A172 (cell line): ENCODE measurements at places on chromosomes 11 and 22. TPM values are rescaled to one million over a fixed set of nuclear protein-coding genes. Genes with fewer than 3 reads are reported as not detected.

DNA sequence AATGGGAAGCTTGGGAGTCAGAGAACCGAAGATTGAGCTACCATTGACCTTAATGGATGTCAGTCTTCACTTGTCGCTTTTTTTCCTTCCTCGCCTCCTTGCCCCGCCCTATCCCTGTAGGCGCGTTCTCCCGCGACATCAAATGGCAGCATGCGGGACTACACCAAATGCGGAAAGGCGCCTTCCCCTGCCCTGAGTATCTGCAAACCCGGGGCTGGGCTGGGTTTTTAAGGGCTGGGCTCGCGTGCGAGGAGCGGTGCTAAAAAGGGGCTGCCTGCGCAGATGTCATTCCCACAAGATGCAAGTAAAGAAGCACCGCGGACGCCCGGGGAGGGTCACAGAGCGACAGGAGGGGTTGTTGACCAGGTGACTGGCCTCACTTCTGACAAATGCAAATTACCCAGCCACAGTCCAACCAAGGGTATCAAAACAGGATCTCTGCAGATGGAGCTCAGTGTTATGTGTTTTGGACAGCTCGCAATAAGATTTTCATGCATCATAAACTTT, 4.7 kb upstream of the FAM111B start:
- no peak for DNase-seq

GRCh38 chr22:24066260-24066659, 55.2 kb downstream of the CABIN1 start:
- DNase-seq: no peak

DNA sequence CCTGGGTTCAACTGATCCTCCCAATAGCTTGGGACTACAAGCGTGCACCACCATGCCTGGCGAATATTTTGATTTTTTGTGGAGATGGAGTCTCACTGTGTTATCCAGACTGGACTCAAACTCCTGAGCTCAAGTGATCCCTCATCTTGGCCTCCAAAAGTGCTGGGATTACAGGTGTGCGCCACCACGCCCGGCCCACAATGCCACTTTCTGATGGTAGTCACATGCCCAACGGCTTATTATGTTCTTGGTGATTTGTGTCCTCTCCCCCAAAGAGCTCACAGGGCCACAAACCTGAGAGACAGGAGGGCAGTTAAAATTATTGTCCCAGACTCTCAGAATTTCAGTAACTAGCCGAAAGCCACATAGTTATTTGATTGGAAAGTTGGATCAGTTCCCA, 9.6 kb downstream of the GRIK4 start:
- DNase-seq: no peak

- peak; percentile 67 for DNase-seq
Measured at GRCh38 chr11:66421492-66422205, 814 bp downstream of the NPAS4 start.

- DNase-seq: no peak
Measured at GRCh38 chr11:113802621-113803020, 23.0 kb downstream of the CLDN25 start.

GRCh38 chr22:35380537-35381423, at the start of gene HMOX1:
Gene HMOX1 (plus strand): TSS chr22:35381096. CDS start chr22:35381174, 78 bp downstream.
- peak; percentile 53 for DNase-seq

GRCh38 chr22:49967706-49968208, 7.2 kb downstream of the PIM3 start:
- no peak for DNase-seq

DNA sequence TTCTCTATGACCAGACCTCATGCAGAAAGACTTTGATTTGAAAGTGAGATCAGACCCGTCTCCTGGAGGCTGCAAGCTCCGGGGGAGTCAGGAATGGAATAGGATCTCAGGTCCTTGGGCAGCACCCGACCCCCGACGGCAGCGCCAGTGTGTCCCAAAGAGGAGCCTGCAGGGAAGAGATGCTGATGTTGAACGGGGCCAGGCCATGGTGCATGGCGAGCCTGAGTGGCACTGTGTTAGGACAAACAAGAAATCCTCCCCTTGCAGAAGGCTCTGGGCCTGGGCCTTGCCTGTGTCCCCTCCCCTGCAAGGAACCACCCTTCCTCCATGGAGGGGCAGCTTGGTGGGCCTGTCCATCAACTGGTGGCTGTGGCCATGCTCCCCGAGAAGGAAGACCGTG, 20.1 kb upstream of the SYT8 start:
- DNase-seq: no peak

DNA sequence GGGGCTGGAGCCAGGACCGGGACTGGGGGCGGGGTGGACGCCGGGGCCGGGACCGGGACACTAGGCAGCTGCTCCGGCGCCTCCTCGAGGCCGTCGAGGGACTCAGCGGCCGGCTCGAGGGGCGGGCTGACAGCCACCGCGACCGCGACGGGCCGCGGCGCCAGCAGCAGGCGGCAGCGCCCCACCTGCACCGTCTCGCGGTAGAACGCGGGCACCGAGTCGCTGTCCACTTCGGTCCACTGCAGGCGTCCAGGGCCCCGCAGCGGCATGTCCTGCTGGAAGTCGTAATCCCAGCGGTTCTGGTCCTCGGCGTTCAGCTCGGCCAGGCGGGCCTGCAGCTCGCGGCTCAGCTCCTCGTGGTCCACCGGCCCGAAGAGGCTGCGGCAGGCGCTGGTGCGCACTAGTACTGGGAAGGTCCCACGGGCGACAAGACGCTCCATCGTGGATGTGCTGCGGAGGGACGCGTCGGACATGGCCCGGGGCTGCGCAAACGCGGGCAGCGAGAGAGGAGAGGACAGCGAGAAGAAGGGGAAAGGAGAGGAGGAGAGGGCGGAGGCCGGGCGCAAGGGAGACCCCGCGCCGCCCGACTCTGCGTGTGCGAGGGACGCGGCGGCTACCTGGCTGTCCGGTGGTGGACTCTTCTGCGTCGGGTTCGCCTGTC, 428 bp downstream of the CDKN1C start:
- DNase-seq: peak; percentile 56

GRCh38 chr11:2235588-2236326, 34.6 kb downstream of the ASCL2 start:
- no peak for DNase-seq

- DNase-seq: no peak
Measured at GRCh38 chr11:126497581-126498122, 142.2 kb downstream of the ST3GAL4 start.

DNA sequence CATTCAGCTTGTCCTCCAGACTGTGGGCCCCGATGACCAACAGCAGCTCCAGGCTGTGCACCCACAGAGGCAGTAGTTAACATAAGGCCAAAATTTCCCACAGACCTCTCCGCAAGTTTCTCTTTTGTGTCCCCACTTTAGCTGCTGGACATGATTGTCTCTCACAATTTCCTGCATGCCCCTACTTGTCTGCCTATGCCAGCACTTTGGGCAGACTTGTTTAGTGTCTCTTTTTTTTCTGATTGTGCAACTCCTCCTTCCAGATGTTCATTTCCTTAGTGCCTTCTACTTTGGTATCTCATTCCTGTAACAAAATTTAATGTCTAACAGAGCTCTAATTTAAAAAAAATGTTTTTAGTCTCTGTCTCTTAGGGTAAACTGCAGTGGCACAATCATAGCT, 23.8 kb upstream of the SCN3B start:
- DNase-seq: no peak

DNA sequence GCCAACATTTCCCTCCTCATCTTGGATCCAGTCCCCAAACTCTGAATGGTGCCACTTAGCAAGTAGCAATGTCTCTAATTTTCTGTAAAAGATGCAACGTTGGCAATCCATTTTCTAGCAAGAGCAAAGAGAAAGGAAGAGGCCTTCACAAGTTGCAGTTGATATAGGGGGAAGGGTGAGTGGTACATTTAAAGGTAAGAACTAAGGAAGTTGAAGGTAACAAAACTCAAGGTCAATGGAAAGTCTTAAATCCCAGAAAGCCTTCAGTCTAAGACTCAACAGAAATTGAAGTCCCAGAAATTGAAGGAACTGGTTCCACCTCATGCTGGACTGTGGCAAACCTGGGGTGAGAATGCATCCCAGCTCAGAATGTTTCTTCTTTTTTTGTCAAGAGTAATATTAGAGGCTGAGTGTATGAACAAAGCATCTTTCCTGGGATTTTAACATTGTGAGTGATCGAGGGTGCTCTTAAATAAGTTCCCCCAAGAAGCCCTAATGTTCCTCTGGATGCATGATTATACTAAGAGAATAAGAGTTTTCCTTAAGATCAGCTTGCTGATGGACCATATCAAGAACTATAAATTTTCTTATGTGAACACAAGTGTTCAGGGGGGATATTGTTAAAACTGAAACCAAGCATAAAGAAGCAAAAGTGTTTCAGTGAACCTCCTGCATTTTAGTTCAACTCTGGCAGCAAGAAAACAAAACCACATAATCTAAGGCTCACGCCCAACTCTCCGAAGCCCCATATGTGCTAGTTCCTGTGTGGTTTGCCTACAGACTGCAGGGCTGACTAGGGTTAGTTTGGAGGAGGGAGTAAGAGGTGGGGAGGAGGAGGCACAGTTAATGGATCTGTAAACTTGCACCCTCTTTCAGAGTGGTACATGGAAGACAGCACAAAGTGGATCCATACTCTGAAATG, at the start of gene GRAP2:
Gene GRAP2 (plus strand): TSS at position 779 of the 922 bp plus-strand sequence. CDS start 46,023 bp downstream, outside the sequence.
- DNase-seq: no peak

- DNase-seq: no peak
Measured at GRCh38 chr11:100639140-100639539, 47.9 kb upstream of the ARHGAP42 start.

GRCh38 chr22:24588381-24588756, 4.5 kb downstream of the LRRC75B start:
- no peak for DNase-seq

DNA sequence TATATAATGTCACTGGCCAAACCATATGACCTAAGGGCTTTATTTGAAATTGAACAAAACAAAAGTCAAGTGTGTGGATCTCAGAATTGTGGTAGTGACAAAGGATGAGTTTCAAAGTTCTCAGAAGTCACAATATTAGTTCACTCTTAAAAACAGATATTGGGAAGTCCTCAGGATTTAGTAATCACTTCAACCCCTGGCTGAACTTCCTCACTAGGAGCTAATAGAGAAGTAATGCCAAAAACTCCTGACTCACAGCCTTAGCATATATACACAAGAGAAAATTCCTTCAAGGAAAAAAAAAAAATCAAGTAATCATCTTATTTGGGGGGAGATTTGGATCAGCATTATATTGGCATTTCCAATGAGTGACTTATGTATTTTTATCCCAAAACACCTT, 75.6 kb upstream of the APOA1 start:
- DNase-seq: no peak

GRCh38 chr11:6473451-6474412, at the start of gene TRIM3:
Gene TRIM3 (minus strand): TSS chr11:6473941. CDS start chr11:6465695, 8,246 bp downstream.
- DNase-seq: peak; percentile 75

- DNase-seq: no peak
Measured at GRCh38 chr11:73398721-73399120, 22.5 kb downstream of the RELT start.

- DNase-seq: no peak
Measured at GRCh38 chr22:50739894-50740293, 1.9 kb downstream of the ACR start.

- DNase-seq: no peak
Measured at GRCh38 chr22:20522134-20523004, 15.0 kb downstream of the MED15 start.

GRCh38 chr11:77503006-77503405, 29.1 kb upstream of the PAK1 start:
- peak; percentile 11 for DNase-seq

DNA sequence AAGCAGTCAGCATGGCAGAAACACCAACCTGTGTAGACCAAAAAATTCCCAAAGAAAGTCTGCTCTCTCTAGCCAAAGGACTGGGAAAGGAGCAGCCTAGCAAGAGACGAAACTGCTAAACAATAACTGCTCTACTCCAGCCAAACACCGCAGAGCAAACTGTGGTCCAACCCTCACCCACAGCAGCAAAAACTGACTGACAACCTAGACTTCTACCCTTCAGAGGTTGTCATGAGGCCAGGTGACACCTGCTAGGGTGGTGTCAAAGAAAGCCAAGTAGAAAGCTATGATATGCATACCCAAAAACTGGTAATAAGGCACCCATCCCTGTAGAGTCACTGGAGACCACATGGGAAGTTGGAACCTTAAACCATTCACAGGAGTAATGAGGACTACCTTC, 11.8 kb downstream of the GAB2 start:
- no peak for DNase-seq

- DNase-seq: no peak
Measured at GRCh38 chr11:96185220-96185768, 157.7 kb downstream of the MAML2 start.

DNA sequence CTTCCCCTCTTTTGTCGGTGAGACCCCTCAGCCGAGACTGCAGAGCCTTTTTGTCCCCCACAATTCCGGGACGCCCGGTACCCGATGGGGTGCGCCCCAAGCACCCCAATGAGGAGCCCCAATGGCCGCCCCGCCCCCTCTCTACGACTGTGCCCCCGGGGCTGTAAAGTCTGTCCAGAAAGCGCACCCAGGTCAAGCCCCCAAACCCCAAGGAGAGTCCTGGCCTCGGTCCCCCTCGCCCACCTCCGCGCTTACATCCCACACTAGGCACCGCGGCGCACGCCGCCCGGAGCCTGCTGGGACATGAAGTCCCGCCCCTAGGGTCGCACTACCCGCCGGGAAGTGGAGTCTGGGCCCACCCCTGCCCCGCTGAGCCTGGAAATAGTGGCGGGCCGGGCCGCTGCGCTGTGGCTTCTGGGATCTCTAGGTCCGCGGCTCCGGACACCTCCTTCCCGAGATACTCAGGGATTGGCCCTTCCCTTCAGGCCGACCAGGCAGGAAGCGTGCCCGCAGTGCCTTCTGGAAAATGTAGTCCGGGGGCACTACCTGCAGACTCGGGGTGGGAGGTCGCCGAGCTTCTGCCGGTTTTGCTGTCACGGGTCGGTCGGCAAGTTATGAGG, at the start of gene MEN1:
Gene MEN1 (minus strand): TSS at position 281 of the 620 bp plus-strand sequence. CDS start 442 bp downstream, outside the sequence.
- DNase-seq: peak; percentile 87

DNA sequence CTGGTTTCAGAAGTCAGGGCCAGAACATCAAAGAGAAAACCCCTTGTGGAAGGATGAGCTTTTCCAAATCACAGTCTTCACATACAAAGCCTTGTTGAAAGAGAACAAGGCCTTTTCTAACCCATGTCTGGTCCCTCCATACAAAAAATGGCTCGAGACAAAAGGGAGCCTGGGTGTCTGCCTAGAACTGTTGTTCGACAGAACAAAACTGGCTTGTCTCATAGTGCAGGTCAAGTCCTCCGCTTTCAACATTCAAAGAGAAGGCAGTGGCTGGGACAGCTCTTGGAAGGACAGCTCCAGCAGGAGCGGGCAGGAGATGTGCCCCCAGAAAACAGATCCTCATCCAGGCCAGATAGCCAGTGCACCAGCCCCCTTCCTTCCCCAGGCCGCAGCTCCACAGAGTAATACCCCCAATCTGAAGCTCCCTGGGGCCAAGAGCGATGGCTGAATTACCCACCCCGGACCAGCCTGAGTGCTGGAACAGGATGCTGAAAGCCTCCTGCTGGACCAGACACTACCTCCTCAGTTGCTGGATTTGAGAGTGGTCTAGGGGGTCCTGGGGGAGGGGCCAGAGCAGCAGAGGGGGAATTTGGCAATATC, 27.6 kb downstream of the USH1C start:
- no peak for DNase-seq

TRPC6 gene
- not detected in 2 replicates for total RNA-seq

ZP1 gene
- total RNA-seq: 0.05 and 1.1 TPM in 2 replicates

EIF3M gene
- total RNA-seq: 750 and 872 TPM in 2 replicates

CENPM gene
- 42.4 and 54.8 TPM in 2 replicates for total RNA-seq

KCNQ1OT1 gene
- total RNA-seq: 0.81 and 1.1 TPM in 2 replicates

SMTNL1 gene
- total RNA-seq: not detected in 2 replicates

TBX1 gene
- total RNA-seq: 3.7 and 7.4 TPM in 2 replicates
